ENCODE measurements at places on chromosomes 11 and 22.
A peak's percentile ranks its signal among the peaks of the same experiment; 100 is the strongest.

GRCh38 chr11:47784785-47785381 lies 17.7 kb upstream of the FNBP4 start:
- DNase-seq = no peak

- DNase-seq = no peak
These were observed 153.3 kb downstream of the EFCAB6 start for GRCh38 chr22:43658823-43659222.

- DNase-seq = peak; percentile 85
These were observed 536.6 kb downstream of the SOX6 start for GRCh38 chr11:15819679-15820286.

GRCh38 chr22:22248878-22249277 lies 4.3 kb downstream of the VPREB1 start:
- no peak for DNase-seq

- DNase-seq = no peak
These were observed 41.3 kb downstream of the VSIG10L2 start for GRCh38 chr11:125987066-125987641.

All from left ventricle myocardium superior (tissue), 1 donor.